ENCODE measurements at places on chromosomes 1 and 21. TPM values are rescaled to one million over a fixed set of nuclear protein-coding genes. Genes with fewer than 3 reads are reported as not detected.
A peak's percentile ranks its signal among the peaks of the same experiment; 100 is the strongest.

GRCh38 chr1:23838401-23838866 is 13.2 kb upstream of the HMGCL start:
- H3K4me3 ChIP-seq: peak overlapping the region; percentile 1
- H3K27ac ChIP-seq: peak overlapping the region; percentile 5
- peak; percentile 82 for DNase-seq

TLR5 gene
- total RNA-seq: 0.88 TPM

DNA sequence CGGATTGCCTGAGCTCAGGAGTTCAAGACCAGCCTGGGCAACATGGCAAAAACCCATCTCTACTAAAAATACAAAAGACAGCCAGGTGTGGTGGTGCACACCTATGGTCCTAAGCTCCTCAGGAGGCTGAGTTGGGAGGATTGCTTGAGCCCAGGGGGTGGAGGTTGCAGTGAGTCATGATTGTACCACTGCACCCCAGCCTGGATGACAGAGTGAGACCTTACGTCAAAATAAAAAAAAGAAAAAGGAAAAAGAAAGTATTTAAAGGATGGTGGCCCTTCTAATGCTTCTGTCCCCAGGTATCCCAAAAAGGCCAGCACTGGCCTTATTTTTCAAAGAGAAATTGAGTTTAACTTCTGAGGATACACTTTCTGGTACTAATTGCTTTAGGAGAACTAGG is 1.7 kb downstream of the IKBKE start:
- no peak overlapping the region for H3K4me3 ChIP-seq
- no peak overlapping the region for H3K27ac ChIP-seq
- no peak for DNase-seq
- no peaks in the 10 kb centered on the region for H3K27me3 ChIP-seq
- peaks cover 11% of the 10 kb centered on the region for H3K4me1 ChIP-seq
- no peaks in the 10 kb centered on the region for H3K36me3 ChIP-seq

- no peaks in the 10 kb centered on the region for H3K36me3 ChIP-seq
- H3K4me1 ChIP-seq: no peaks in the 10 kb centered on the region
- no peak for DNase-seq
These were observed 1477.6 kb downstream of the KCNT2 start for GRCh38 chr1:195130598-195130997.

DNA sequence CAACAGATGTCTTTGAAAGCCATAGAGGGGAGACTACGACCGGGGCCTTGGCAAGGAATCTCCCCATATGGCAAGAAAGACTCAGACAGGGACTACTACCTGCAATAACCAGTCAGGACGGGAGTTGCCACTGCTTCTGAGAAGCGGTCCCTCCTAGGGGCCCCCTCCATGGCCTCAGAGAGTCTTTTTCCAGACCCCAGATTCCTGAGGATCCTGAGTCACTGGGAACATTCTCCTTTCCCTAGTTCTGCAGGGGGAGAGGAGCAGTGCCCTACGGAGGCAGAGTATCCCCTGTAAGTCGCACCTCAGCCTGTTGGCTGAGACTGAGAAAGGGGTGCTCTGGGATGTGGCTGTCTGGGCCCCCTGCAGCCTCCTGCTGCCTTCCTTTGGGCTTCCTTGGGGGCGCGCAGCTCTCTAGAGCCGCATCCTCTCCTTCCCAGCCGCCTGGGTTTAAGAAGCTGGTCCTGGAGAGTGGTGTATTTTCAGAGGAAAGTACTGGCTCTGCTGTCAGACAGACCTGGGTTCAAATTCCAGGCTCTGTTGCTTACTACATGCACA is 7.8 kb downstream of the GLIS1 start:
- H3K36me3 ChIP-seq: no peaks in the 10 kb centered on the region
- no peak overlapping the region for H3K27ac ChIP-seq
- DNase-seq: no peak
- H3K27me3 ChIP-seq: peaks cover 25% of the 10 kb centered on the region

GRCh38 chr1:87842156-87842555 is 513.5 kb downstream of the LMO4 start:
- no peaks in the 10 kb centered on the region for H3K4me1 ChIP-seq
- no peaks in the 10 kb centered on the region for H3K27me3 ChIP-seq
- DNase-seq: no peak
- H3K27ac ChIP-seq: no peak overlapping the region
- H3K4me3 ChIP-seq: no peak overlapping the region
